ENCODE measurements at places on chromosomes 4 and X.

GRCh38 chr4:88841635-88842034 lies 144.0 kb upstream of the NAP1L5 start:
- no peak for DNase-seq

DNA sequence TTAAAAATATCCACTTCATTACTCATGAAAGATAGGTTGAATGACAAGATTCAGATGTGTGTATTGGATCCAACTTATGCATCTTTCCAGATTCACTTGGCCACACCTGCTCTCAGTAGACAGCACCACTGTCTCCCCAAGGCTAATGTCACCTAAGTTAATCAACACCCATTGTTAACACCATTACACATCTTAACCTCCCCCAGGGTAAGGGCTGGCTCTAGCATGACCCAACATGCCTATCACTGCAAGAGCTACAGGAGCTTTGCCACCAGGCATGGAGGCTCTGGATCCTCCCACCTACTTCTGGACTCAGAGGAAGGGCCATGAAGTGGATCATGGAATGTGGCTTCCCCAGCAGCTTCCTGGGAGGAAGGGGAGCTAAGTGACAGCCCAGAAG lies 32.8 kb upstream of the LSM6 start:
- DNase-seq, result no peak

DNA sequence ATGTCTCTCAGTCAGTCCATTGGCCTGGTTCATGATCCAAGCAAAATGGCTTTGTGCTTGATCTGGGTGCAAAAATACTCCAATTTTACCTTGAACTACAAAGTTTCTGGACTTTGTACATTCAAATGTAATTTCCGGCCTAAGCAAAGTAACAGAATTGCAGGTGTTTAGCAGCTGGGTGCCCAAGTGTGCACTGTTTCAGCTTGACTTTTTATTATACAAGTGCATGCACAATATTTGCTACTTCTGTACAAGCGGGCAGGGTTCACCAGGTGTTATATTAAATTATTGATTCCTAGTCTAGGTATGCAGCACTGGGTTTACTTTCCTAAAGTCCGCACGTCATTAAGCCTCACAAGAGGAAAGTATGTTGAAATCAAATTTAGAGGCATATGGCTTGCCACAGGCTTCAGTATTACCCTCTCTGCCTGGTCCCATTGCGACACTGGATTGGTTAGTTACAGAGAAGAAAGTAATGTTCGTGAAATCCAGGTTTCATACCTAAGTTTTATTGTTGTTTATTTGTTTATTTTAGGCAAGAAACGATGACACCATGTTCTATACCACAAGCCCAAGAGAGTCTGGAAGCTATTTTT lies 376.9 kb upstream of the CTSO start:
- no peak for DNase-seq

DNA sequence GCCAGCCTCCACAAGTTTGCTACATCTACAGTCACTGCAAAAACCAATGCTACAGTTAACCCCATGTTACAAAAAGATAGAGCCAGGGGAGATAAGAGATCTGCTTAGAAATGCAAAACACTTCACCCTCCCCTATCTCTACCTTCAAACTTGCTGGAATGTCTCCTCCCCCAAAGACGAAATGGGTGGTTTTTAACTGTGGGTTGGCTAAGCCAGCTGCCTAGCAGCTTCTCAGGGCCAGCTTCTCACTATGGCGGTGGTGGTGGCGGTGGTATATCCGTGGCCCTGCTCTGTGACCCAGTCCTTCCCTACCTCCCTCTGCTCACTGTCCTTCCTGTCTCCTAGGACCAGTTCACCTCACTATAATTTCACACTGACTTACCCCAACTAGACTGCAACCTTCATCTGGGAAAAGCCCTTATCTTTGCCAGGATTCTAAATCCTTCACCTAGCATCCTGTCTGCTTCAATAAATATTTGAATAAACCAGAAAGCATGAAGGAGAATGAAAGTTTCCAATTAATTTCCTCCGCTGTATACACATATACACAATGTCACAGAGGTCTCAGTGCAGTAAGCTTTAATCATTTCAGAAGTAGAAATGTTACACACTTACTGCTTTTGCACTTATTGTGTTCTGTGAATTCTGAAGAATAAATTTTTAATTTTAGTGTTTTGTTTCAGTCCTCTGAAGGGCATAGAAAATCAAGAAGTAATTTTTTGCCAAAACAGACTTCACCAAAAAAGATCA lies 46.3 kb downstream of the SH3KBP1 start:
- no peak for DNase-seq

GRCh38 chrX:40478474-40479065 lies 102.2 kb upstream of the ATP6AP2 start:
- DNase-seq, result no peak

Data from activated T-helper 1 cell treated with Interleukin-2 at 50 U/mL for 16 hours (primary cell).